ENCODE measurements at places on chromosomes 12 and 14.

- no peak for DNase-seq
These were observed 245.6 kb upstream of the NPAS3 start for GRCh38 chr14:32693114-32693513.

GRCh38 chr14:71933001-71933587 is 865 bp downstream of the RGS6 start:
- DNase-seq: peak; percentile 5

DNA sequence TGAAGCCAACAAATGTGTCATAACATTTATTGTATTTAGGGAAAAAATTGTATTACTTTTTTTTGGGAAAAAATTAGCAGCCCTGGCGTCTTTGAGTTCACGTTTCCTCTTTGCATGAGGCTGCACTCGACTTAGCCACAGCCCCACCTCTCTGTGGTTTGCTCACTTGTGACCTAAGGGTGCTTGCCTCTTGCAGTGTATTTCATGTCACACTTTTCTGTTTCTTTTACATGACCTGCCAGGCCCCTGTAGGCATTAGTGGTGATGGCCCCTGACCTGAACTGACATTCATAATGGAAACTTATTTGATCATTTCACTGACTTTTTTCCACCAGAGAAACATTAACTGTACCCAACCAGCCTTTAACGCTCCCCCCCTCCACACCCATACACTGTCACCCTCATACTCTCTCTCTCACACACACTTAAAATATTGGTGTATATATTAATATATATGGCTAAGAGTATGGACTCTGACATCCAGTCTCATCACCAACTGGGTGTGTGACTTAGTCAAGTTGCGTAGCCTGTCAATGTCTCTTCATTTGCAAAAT is 122.9 kb downstream of the PRKCH start:
- no peak for DNase-seq

GRCh38 chr12:65952737-65953209 is 128.5 kb downstream of the HMGA2 start:
- DNase-seq: no peak

- DNase-seq: no peak
These were observed 47.4 kb downstream of the CALM1 start for GRCh38 chr14:90444077-90444696.

- DNase-seq: no peak
These were observed 18.9 kb downstream of the DEGS2 start for GRCh38 chr14:100140452-100141078.

GRCh38 chr12:64270411-64270810 is 48.3 kb upstream of the KICS2 start:
- no peak for DNase-seq

DNA sequence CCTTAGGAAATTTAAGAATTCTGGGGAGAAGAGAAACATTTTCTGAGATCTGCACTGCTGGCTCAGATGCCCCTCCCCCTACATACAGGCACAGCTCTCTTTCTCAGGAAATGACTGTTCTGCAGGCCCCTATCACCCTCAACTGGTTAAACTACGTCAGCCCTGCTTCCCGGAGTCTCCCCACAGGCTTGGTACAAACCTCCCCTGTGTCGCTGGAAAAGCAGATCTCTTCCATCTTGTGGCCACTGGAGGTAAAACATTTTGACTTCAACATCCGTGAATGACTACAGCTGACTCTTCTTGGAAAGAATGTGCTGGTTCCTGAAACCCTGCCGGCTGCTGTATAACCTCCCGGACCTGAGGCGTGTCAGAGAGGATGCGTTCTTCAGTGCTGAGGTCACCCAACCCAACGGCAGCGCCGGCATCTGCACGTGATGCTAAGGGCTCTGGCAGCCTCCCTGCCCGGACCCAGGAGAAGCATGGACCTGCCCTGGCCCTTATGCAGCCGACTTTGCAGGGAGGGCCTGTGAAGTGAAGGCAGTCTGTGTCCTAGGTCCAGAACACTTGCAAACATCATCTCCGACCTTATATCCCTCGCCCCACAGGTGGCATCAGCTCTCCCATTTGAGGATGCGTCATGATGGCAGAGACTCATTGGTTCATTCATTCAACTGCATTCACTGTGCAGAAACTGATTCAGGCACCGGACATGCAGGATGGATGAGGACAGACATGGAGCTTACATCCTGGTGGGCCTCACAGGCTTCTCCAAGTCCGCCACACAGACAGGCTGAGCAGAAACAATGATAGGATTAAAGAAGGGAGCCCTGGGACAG is 129.2 kb downstream of the GCH1 start:
- peak; percentile 70 for DNase-seq

GRCh38 chr12:26941215-26941594 is 2.9 kb downstream of the FGFR1OP2 start:
- DNase-seq: no peak

GRCh38 chr14:97282210-97283004 is 485.2 kb downstream of the VRK1 start:
- no peak for DNase-seq

DNA sequence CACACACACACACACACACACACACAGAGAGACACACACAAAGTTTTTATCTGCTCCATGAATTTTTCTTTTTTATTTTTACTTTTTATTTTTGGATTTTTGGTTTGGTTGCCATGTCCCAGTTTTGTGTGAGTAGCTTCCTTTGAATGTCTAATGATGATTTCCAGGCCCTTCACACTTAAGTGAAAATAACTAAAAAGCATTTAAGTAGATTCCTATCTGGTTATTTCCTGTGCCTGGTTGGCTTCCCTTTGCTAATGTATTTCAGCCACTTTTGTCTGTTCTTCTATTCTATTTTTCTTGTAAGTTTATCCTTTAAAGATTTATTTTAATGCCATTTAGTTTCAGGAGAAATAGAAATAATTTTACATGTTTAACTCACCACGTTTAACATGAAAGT is 755.4 kb downstream of the SLC6A15 start:
- no peak for DNase-seq

DNA sequence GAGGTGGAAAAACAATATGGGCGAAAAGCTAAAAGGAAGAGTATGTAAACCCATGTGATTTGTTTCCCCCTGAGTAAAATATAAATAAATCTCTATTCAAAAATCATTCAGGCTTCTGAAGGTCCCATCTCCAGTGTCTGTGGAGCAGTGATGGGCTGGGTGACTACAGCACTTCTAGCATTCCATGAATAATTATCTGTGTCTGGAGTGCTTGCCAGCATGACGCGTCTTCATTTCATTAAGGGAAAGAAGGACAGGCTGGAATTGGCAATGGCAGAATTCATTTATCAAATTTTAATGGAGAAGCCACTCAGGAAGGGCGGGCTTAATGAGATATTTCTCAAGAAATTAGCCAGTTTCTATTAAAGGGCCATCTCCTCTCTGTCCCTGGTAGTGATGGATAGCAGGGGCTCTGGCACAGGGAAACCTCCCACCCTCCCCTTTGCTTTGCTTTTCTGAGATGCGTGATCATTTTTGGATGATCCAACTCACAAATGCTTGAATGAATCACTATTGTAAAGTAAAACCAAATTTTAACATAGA is 916.3 kb upstream of the SEL1L start:
- no peak for DNase-seq

DNA sequence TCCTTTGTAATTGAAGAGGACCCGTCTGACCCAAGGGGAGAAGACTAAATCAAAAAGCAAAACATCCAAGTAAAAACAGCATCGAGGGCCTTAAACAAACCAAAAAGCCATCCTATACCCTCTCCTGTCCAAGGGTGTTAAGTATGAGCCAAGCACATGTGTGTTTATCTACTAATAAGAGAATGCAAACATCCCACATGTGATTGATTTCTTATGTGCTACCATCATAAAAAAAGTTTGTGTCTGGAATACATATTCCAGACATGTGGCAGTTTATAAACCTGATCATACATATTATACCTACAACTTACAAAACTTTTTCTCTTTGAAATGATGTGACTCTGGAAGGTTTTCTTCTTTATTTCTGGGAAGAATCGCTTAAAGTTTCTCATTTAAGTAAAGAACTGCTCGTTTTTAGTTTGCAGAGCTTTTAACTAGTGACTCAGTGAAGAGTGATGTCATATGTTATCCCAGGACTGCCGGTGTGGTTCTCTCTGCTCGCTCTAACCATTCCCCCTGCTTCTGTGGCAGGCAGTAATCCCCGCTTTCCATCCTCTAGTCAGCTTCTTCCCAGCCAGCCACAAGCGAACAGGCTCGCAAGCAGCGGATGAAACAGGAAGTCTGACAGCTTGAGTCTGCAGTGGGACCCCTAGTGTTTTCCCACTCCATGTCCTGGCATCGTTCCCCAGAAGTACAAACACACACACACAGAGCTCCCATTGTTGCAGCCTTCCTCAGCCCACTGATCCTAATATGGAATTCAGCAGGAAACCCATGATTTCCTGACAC is 431 bp upstream of the RHOJ start:
- DNase-seq: no peak

DNA sequence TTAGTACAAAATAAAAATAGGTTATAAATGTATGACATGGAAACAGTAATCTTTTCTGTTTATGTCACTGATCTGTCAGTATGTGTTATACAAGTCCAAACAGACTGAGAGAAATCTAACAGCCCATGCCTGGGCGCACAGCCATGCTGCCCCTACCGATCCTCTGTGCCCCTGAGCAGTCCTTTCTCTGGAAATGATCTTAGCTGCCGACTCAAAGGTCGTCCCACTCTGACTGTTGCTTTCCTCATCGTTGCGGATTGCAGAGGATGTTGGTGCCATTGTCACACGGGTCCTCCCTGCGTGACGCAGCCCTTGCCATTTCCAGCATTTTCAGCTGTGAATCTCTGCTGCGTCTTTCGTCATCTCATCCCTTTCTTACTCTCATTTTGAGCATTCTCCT is 82.9 kb upstream of the DYNC1H1 start:
- no peak for DNase-seq

DNA sequence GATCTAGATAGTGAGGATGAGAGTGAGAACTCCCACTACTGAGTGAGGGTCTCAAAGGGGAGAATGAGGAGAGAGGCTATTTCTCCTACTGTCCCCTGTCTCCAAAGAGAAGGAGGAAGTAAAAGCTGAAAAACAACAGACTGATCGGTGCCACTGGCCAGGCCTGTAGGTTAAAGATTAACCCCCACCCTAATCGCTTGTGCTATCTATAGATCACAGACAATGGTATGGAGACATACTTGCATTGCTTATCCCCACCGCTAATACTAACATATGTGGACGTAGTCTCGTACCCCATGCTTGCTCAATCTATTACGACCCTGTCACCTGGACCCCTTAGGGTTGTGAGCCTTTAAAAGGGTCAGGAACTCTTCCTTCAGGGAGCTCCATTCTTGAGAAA is 777.9 kb upstream of the TMEM132C start:
- no peak for DNase-seq

GRCh38 chr12:3493043-3493858 is 2.2 kb downstream of the PRMT8 start:
- DNase-seq: no peak

- DNase-seq: no peak
These were observed 1.5 kb downstream of the RASAL1 start for GRCh38 chr12:113134071-113134470.

- DNase-seq: no peak
These were observed 90.7 kb downstream of the OTOGL start for GRCh38 chr12:80190001-80190400.

GRCh38 chr12:123231931-123232330 is 1.0 kb downstream of the MPHOSPH9 start:
- no peak for DNase-seq

- DNase-seq: no peak
These were observed 84.2 kb upstream of the GRIN2B start for GRCh38 chr12:14065616-14066015.

DNA sequence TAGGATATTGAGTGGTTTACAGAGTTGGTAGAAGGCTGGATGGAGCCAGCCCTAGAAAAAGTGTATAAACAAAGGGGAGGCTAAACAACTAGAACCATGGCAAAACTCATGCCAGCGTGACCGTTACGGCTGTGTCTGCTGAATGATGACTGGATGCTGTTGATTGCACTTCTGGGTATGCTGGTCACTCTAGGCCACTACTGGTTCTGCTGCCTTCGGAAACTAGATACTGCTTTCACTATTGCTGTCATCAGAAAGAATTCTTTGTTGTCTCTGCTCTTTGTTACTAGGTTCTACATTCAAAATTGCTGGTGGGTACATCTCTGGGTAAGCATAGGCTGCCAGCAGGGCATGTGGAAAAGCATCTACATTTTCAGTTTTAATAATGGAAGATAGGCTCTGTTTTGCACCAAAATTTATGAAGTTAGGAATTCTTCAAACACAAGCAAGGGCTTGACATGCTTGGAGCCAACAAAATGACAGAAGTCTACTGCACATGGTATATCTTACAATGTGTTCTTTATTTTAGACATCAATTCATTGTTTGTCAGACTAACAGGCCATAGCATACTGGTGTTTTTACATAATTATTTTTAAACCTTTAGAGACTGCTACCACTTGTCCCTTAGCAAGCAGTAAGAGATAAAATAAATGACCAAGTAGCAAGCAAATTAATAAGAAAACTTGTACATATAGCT is 15.4 kb downstream of the MON2 start:
- DNase-seq: no peak

GRCh38 chr12:118175823-118176447 is 40.0 kb downstream of the PEBP1 start:
- no peak for DNase-seq

DNA sequence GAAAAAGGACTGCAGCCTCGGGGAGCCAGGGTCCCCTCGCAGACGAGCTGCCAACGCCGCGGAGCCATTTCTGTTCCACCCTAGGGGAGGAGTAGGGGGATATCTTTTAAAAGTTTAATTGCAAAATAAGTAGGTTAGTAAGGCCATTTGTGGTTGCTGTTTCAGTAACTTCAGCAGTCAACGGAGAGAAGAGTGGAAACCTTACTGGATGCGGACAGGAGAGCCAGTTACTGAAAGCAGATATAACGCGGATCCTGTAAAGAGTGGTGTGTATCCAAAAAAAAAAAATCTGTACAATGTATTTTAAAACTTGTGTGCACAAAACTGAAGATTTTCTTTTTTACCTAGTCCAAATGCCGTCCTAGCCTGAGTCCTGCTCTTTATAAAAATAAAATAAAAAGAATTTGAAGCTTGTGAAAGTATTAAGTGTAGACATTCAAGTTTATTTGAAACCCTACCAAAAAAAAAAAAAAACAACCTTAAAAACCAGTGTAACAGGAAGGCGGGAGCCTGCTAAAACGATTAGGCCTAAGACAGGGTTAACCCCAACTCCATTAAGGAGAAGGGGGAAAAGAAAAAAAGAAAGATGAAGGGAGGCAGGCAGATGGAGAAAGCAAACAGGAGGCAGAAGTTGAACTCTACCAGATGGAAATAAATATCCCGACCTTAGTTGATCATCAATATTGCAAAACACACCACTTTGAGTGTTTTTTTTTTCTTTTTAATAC is 1.0 kb upstream of the BTG1 start:
- DNase-seq: no peak

DNA sequence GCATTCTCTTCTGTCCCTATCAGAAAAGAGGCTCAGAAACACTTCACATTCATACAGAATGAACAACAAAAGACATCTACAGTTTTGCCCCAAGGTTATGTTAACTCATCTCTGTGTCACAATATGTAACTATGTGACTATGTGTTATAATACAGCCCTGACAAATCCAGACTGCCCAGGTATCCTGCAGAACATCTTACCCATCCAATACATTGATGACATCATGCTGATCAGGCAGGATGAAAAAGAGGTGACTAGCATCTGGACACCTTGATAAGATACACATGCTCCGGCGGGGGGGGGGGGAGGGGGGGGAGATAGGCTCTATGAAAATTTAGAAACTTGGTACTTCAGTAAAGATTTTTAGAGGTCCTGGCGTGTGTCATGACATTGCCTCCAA is 8.3 kb upstream of the GNS start:
- DNase-seq: no peak

Measured in stimulated activated CD4-positive, alpha-beta T cell treated with anti-CD3 and anti-CD28 coated beads, Interleukin-2, amount 100 ng/mL, for 48 hours (primary cell).